ENCODE measurements at places on chromosomes 2 and 18.

DNA sequence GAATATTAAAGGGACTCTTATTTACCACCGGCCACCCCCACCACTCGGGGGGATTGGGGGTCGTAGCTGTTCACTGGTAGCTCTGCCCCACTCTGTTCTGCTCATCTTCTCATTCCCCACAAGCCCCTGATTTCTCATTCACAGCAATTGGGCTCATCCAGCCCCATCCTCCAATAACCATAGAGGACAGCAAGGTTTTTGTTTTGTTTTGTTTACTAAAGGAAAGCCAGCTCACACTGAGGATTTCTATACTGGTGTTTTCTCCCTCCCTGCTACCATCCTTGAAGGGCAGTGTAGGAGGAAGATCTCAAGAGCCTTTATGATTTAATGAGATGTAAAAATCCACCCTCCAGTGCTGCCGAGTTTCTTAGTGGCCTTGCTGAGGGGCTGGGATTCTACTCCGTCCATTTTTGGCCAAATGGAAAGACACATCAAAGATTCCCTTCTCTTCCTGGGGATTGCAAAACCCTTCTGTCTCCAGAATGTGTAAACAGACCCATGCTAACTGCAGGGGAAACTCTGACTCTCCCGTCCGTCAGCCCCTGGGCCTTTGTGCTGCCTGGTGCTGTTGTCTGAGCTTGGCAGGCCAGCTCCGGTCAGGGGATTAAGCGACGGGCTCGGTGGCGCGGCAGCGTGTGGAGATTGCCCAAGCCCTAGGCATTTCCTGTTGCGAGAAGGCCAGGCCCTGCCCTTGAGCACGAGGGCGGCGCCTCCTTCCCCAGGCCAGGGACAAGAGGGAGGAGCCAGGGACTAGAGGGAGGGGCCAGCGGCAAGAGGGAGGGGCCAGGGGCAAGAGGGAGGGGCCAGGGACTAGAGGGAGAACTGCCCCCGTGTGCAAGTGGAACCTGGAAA lies 165.0 kb downstream of the ANTXR1 start:
- DNase-seq: peak; percentile 63

GRCh38 chr18:6868033-6868432 lies 138.5 kb downstream of the ARHGAP28 start:
- DNase-seq: no peak

GRCh38 chr2:42736598-42737322 lies 27.2 kb downstream of the OXER1 start:
- peak; percentile 54 for DNase-seq

- no peak for DNase-seq
Observed at GRCh38 chr2:231172025-231172424, 26.4 kb upstream of the ARMC9 start.

DNA sequence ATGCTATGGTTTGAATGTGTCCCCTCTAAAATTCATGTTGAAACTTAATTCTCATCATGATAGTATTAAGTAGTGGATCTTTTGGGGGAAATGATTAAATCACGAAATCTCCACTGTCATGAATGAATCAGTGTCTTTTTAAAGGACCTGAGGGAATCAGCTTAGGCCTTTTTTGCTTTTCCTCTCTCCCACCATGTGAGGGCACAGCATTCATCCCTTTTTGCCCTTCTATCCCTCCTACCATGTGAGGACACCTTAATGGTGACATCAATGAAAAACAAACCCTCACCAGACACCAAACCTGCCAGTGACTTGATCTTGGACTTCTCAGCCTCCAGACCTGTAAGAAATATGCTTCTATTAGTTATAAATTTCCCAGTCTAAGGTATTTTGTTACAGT lies 247.1 kb upstream of the UBE2E3 start:
- DNase-seq: no peak

DNA sequence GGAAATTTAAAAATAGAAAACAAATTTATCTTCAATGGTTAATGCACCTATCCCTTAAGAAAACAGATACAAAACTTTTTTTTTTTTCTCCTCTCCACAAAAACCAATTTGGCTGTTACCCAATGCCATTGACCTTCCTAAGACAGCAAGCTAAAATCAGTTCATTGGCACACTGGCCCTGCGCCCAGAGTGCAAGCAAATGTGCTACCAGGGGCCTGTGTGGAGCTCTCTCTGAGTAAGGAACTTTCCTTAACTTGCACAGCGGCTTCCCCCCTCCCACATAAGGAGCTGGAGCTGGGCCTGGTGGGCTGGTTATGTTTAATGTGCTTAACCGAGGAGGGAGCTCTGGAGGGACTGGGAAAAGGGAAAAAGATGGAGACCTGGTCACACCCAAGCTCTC lies 17.6 kb upstream of the POU3F3 start:
- DNase-seq: no peak

DNA sequence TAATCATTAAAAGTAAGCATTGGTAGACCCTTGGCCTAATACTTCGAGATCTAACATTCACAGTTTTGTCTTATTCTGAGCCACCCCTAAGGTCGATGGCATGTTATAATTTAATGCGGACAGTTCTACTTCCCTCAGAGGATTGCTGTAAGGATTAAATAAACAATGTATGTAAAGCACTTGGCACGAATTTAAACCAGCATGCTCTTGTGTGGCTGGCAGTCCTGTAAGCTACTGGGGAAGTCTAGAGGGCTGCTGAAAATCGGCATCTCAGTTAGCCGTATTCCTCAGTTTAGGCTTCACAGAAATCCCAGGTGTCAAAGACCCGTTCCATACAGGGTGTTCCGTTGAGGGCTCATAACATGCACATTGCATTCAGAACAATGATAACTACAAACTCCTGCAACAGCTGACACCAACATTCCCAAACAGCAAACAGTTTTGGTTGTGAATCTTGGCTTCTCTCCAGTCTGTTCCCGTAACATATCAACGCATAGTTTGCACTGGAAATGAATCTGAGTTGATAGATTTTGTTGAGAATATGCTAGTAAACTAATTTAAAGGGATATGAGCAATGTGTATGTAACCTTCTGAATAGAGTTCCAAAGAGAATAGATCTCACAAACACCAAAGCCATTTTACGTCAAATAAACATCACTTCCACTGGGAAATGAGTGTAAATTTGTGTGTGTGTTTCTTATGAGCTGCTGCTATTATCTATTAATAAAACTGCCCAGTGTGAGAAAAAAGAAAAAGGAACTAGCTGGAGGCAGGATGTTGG lies 52.2 kb upstream of the ACKR3 start:
- DNase-seq: no peak

GRCh38 chr2:142957144-142957543 lies 79.7 kb downstream of the KYNU start:
- DNase-seq: no peak

- DNase-seq: no peak
Observed at GRCh38 chr2:60275958-60276357, 277.5 kb downstream of the BCL11A start.

- DNase-seq: peak; percentile 54
Observed at GRCh38 chr18:45658756-45659155, 43.5 kb downstream of the SLC14A2 start.

DNA sequence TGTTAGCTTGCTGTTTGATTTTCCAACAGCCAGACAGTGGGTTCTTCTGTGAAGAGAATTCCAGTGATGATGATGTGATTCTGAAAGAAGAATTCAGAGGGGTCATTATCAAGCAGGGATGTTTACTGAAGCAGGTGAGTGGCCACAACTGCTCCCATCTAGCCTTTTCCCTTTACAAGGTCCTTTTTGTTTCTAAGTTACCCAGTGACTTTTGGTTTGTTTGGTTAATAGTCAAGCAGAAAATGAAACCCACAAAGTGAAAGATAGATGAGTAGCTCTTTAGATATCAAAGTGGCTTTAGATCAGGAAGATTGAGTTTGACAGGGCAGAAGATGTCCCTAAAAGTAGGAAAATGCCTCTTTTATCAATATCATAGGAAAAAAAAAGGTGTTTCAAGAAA lies 23.3 kb downstream of the PLEK start:
- DNase-seq: no peak

DNA sequence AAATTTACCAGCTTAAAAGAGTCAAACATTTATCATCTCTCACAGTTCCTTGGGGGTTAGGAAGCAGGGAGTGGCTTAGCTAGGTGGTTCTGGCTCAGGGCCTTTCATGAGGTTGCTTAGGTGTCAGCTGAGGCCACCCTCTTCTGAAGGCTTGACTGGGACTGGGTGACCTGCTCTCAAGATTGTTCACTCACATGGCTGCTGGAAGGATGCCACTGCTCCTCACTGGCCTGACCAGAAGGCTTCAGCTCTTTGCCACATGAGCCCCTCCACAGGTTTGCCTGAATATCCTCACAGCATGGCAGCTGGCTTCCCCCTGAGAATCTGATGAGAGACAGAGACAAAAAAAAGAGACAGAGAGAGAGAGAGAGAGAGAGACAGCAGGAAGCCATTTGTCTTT lies 17.3 kb upstream of the RNF152 start:
- no peak for DNase-seq

DNA sequence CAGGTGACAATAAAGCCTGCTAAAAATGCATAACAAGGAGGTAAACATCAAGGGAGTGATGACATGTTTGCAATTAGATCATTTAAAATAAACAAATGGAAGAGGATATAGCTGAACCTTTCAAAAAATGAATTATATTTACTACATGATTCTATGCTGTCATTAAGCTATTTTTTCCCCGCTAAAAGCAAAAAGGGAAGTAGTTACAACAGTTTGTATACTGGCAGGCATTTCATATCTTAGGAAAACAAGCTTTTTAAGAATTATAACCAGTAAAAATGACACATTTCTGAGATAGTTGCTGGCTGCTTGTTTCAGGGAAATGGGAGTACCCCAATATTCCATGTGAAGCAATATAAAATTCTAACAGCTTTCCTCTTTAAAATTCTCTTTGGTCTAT lies 89.1 kb upstream of the ITGB6 start:
- no peak for DNase-seq

DNA sequence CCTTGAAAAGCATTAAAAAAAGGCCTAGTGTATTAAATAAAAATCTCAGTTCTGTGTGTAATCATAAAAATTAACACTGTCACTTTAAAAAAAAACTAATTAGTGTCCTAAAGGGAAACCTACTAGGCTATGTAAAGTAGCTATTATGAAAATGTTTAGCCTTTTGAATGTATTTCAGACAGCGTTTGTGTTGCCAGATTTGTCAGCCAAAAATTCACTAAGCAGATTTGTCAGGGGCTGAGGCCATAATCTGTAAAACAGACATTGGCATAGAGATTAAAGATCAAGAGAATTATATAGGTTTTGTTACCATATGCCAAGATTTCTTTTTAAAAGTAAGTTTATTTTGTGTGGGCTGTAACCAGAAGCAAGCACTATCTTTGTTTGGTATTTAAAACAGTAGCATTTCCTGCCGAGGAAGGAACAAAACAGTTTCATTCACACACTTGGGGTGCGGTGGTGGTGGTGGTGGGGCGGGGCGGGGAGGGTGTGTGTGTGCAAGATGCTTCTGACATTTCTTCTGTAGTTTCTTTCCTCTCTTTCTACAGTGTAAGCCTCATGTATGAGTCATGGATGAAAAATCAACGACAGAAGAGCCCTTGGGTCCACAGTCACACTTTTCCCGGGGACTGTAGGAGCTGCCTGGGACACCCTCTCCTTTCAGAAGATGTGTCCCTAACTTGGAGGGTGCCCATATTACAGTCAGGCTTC lies 328.5 kb upstream of the FANCL start:
- DNase-seq: peak; percentile 26

GRCh38 chr2:144660518-144661316 lies 140.8 kb upstream of the ZEB2 start:
- peak; percentile 64 for DNase-seq

DNA sequence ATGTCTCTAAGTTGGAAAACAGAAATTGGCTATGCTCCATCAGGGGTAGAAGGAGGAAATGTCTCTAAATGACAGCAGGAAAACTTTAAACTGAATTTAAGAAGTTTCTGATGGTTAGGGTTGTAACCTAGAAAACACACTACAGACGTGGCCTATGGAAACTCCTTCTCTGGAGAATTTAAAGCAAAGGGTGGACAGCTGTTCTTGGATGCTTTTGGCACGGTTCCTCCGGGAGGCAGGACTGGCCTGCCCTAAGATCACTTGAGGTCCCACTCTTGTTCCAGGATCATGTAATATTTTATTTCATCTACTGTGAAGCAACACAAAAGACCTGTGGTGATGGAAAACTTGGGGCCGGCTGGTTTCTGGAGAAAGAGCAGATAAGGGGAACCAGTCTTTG lies 77.0 kb downstream of the NRP2 start:
- DNase-seq: no peak

DNA sequence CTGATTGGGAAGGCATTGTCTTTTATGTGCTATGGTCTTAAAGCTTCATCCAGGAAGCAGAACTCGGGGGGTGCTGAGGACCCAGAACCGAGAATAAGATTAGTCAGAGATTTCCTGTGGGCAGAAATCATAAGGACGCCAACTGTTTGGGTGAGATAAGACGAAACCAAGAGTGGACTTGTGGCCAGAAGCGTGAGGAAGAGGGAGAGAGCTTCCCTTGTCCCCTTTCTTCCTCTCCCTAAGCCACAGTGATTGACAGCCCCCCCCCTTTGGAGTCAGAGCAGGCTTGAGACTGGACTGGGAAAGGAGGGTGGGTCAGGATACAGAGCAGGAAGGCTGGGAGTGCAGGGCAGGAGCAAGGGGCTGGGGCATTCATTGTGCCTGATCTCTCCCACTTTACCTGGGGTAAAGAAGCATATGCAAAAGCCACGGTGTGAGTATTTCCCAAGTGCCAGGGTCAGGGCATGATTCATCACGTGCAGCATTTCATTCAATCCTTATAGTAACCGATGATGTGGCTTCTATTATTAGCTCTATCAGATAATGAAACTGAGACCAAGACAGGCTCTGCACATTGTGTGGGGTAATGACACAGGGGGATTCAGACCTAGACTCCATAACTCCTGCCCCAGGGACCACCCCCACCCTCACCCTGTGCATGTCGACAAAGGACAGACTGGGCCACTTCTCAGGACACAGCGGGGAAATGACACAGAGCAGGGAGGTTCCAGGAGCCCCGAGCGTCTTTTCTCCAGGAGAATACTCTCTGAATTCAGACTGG lies 3.0 kb upstream of the IL1RN start:
- no peak for DNase-seq

GRCh38 chr2:1591978-1592907 lies 152.1 kb downstream of the PXDN start:
- peak; percentile 67 for DNase-seq

DNA sequence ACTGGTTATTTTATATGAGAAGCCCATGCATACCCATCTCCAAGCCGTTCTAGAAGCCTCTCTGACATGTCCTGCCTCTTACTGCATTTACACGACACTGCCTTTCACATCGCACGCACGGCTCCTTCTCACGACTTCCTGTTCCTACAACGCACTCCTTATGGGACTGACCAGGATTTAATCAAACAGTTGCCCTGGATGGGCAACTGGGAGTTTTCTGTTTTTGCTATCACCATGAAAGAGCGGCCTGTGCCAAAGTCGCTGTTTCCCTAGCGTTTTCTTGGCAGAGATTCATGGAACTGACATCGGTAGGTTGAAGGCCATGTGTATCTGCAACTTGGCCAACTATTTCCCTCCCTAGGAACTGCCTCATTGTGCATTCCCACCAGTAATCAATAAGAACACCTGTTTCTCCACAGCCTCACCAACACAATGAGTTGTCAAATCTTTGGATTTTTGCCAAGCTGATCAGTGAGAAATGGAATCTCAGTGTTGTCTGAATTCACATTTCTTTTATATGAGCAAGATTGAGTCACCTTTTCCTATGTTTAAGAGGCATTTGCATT lies 97.2 kb upstream of the OTOS start:
- DNase-seq: peak; percentile 78
